ENCODE measurements at places on chromosomes 1 and 21.
A peak's percentile ranks its signal among the peaks of the same experiment; 100 is the strongest.

DNA sequence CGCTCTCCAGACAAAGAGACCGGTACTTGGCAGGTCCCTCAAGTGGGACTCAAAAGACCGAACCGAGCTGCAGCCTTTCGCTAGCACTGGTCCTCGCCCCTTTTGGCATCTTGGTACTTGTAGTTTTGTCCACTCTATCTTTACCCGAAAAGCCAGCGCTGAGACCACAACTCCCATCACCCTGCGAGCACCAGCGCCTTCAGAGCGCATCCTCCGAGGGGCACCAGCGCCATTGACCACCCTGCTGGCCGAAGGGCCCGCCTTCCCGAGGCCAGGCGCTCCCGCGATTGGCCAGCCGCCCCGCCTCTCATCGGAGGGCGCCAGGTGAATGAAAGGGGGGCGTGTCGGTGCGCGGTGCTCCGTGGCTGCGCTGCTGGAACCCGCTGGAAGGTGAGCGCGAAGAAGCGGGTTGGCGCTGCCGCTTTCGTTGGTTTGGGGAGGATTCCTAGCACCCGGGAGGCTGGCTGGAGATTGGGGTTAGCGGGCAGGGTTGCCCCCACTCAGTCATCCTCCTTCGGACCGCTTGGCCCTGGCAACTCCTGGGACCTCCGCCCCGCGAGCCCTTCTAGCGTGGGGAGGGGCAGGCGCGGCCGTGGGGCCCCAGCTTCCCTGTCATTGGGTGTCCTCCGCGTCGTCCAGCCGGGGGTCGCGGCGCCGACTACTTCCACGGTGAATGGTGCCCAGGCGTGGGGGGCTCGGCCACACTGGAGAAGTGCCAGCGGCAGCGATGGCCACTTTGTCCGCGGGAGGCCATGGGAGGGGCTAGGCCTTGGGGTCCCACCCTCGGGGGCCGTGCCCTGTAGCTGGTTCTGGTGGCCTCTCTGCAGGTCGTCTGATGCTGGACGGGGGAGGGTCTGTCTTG, at the start of gene ZBTB8B:
ZBTB8B (plus strand) TSS at position 357 of the 862 bp plus-strand sequence. CDS start 5,553 bp downstream, outside the sequence.
- DNase-seq, result peak; percentile 6

- no peak for DNase-seq
Measured at GRCh38 chr1:29426701-29427279, 190.5 kb downstream of the PTPRU start.

DNA sequence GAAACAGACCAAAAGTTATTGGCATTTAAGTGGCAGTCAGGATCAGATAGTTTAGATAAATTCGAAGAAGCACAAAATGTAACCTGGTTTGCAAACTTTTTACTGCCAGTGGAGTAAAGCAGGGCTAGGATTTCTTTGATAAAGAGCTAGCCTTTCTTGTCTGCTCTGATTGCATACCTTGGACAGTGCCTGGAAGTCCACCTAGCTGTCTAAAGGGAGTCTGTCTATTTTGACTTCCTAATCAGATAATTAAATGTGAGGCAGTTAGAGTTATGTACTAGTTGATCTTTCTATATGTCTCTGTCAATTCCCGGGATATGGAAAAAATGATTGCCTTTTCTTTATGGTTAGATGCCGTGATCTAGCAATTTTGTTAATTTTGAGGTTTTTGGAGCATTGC, 4.1 kb downstream of the GPSM2 start:
- DNase-seq, result no peak

- DNase-seq, result no peak
Measured at GRCh38 chr21:45153358-45154318, 79.3 kb downstream of the ADARB1 start.

DNA sequence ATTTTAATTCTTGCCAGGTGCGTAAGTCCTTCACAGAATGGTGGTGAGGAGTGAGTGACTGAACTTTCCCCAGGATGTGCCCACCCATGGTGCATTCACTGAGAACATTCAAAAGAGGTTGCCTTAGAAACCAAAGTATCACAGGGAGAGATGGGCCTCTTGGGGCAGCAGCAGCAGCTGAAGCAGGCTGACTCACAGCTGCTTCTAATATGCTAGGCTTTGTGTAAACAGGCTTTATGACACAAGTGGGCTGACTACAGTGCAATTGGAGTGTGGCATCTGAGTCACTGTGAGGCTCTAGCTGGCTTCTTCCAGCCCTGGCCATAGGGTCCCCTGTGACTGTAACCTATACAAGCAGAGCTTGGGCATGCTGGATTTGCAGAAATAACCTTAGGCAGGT, 12.6 kb downstream of the PIGP start:
- no peak for DNase-seq

- no peak for DNase-seq
Measured at GRCh38 chr1:6519491-6519934, 28.0 kb upstream of the PLEKHG5 start.

- no peak for DNase-seq
Measured at GRCh38 chr1:94819945-94820746, at the start of gene SLC44A3. Gene SLC44A3 (plus strand): TSS chr1:94820357. CDS start chr1:94820452, 95 bp downstream.

DNA sequence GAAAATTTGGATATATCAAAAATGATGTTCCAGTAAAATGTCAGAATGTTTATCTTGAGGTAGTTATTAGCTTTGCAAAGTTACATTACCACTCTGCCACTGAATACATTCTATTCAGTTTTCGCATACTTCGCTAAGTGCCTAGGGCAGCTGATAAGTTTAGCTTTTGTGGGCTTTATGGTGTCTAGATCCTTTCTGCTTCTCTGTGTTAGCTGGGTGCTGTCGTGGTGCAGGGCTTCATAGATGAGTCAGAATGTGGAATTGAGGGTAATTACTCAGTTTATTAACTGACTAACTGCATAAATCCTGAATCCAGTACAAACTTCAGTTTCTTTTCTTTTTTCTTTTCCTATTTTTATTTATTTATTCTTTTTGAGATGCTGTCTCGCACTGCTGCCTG, 21.5 kb downstream of the NCAM2 start:
- DNase-seq, result no peak

Measured in activated T-helper 1 cell treated with Interleukin-2 at 50 U/mL for 16 hours (primary cell).